ENCODE measurements at places on chromosomes 12 and 14.

DNA sequence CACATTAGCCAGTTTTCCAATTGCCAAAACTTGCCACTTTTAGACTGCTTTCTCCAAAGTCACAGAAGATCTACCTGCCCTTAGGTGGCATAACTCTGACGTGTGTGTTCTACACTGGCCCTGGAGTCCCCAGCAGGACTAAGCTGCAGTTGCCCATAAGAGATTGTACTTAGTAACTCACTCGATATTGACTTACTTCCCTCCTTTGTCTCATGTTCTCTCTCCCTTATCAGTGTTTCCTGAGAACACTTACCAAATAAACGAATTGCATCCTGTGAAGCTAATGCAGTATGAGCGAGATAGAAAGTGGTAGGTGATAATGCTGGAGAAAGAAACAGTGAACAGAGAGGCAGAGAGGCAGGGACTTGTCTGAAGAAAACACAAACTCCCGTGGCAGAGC lies 117.2 kb downstream of the NUAK1 start:
- no peak for DNase-seq

DNA sequence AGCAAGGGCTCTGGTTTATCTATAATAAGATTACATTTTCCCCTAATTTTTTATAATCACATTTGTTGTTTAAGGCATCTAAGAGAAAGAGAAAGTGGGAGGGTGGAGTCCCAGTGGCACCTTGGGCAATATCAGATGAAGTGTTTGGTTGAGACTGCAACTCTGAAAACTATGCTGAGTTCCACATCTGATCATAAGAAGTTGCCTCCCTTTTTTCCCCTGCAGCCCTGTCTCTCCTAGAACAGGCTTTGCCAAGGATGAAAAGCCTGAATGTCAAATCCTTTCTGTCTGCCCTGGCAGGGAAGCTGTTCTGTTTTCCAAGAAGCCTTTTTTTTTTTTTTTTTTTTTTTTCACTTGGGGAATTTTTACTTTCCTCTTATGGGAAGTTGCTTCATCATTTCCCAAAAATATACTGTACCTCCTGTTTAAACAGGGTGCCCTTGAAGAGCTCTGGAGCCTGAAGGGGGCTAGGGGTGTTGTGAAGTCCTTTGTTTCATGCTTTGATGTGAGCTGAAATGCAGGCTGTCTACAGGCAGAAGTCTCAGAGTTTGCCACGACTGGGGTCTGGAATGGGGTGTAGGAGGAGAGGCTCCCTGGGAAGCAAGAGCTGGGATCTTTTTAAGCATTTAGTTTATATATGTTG lies 71.3 kb downstream of the SUSD6 start:
- DNase-seq = no peak

DNA sequence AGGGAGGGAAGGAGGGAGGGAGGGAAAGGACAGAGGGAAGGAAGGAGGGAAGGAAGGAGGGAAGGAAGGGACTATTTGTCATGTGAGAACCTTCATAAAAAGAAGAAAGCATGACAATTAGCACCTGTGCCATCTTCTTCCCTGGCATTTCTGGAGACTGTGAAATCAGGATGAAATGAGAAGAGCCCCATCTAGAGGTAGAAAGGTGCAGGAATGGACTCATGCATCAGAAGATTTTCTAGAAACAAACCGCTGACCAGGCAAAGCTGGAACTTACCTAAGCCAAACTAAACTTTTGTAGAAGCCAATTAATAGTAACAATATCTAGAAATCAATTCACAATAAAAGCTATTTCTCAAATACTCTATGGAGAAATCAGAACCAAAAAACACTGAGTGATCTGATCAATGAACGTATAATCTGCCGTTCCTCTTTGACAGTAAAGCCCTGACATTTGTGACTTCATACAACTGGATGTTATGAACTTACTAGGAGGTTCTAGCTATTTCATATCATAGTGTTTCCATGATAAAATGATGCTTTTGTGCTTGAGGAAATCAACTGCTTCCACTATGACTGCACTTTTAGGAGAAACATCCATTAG lies 24.4 kb upstream of the CRACR2A start:
- DNase-seq = no peak

GRCh38 chr12:19792028-19792427 lies 352.7 kb downstream of the AEBP2 start:
- DNase-seq = no peak

DNA sequence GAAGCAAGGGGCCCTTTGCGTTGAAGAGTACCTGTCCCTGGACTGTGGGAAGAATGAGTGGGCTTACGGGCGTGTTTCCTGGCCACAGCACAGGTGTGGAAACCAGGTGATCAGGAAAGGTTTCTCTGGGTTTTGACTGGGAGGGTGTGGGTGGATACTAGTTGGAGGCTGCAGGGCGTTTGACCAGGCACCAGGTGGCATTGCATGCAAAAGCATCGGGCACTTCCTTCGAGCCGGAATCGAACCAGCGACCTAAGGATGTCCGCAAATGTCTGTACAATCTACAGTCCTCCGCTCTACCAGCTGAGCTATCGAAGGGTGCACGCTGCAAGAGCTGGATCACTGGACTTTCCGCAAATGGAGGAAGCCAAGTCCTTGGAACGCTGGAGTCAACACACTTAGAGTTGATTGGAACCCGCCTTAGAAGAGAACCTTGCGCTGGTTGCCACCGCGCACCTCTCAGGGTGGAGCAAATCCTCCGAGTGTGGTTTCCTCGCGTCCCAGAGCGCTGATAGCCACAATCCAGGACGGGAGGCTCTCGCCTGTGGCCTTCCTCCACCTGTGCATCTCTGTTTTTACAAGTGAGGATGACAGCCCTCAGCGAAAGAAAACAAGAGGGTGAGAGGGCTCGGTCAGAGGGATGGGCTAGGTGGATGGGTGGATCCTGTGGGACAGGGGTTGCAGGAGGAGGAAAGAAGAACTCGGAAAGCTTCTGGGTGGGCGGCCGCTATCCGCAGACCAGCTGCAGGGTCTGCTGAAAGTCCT lies 21.2 kb upstream of the RNASE4 start:
- DNase-seq = peak; percentile 80

- no peak for DNase-seq
These were observed 29.9 kb upstream of the TC2N start for GRCh38 chr14:91897106-91897701.

- DNase-seq = no peak
These were observed 13.4 kb downstream of the BTBD6 start for GRCh38 chr14:105261781-105262180.

DNA sequence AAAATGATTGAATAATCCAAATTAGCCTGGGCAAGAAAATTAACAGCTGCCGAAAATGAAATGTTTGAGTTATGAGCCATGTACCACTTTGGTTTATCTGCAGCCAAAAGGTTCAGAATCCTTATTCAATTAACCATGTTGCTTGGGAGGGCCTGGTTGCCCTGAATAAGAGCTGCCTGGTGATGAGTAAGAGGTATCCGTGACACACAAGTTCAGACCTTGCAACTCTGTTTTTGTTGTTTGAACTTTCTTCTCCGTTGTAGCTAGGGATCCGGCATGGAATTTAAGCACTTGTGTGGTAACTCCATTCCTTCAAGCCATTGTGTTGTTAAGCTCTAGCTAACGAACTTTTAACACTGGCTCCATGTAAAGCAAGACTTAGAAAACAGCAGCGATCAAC lies 35.7 kb downstream of the FOXA1 start:
- no peak for DNase-seq

GRCh38 chr12:1131811-1132224 lies 140.8 kb downstream of the ERC1 start:
- DNase-seq = no peak

GRCh38 chr12:113803759-113804140 lies 162.4 kb downstream of the RBM19 start:
- no peak for DNase-seq

- DNase-seq = peak; percentile 40
These were observed at the start of gene KSR2 for GRCh38 chr12:117968826-117969659. Gene KSR2 (minus strand): TSS chr12:117968990. CDS start chr12:117968255, 735 bp downstream.

DNA sequence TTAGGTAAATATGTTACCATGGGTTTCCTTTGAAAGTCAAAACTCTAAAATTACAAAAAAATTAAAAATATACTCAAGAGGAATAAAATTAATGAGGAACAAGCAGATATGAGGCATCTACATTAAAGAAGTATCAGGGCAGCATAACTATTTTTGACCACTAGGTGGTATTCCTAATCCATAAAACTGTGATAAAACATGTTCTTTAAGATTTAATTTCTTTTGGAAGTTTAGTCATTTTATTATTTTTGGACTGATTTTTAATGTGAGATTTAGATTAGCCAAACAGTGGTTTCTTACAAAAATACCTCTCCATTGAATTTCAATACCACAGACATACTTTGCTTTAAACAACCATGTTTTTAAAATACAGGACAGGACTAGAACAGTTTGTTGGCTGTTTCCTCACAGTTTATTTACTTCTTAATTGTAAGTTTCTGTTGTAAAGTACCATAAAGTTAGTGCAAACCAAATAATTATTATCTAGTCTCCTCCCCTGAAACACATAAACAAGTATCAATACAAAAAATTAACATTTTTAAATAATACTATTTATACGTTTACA lies 49.8 kb downstream of the NTS start:
- no peak for DNase-seq

- no peak for DNase-seq
These were observed 161.2 kb downstream of the DAD1 start for GRCh38 chr14:22427771-22428231.

GRCh38 chr12:117090816-117091711 lies 8.2 kb downstream of the TESC start:
- DNase-seq = no peak

DNA sequence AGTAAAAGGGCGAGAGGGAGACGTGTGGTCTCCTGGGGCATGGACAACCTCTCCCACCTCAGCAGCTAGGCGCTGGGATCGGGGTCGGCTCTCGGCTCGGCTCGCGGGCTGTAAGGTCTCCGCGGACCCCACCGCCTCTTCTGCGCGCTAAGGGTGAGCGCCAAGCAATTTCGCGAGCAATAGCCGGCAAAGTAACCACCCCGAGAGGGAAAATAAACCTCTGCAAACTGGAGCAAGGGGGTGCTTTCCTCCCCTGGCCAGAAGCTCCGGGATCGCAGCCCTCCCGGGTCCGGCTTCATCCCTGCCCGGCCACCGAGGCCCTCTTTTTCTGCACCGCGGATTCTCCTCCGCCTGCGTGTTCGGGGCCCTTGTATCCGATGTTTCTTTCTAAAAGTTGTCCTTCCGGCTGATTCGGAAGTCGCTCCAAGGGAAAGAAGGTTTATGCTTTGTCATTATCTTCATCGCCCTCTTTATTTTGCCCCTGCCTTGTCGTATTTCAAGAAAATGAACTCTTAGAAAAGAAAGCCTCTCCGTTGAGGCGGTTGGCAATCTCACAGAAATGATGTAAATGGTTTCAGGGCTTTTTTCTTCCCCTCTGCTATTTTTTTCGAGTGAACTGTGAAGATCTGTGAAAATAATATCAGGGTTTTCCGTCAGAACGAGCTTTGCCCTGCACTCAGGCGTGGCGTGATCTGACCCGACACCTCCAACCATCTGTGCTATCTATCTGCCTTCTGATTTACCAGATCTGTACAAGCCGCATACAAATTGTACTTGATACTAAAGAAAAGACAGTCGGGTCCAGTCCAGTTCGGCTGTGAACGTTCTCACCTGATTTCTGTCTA lies 1.7 kb upstream of the SIX6 start:
- DNase-seq = no peak

DNA sequence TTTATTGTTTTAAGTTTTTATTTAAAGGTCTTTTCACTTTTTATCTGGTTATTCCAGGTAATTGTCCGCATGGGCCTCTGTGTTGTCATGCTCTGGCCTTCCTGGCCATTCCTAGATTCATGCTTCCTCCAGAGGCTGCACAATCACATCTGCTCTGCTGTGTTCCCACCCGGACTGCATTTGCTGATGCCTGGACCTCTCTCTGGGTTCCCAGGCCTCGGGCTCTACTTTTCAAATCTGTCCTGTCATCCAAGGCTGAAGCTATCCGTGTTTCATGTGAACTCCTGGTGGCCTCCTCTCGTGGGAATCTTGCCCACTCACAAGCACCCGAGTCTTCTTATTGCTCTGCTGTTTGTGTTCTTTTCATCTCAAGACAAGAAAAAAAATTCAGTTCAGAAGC lies 16.1 kb upstream of the VDR start:
- DNase-seq = no peak

- DNase-seq = peak; percentile 24
These were observed 88.2 kb downstream of the TMX1 start for GRCh38 chr14:51328064-51328771.

- no peak for DNase-seq
These were observed 767.3 kb upstream of the TBX3 start for GRCh38 chr12:115451151-115451779.

- no peak for DNase-seq
These were observed 52.2 kb upstream of the CD163 start for GRCh38 chr12:7555752-7556151.

DNA sequence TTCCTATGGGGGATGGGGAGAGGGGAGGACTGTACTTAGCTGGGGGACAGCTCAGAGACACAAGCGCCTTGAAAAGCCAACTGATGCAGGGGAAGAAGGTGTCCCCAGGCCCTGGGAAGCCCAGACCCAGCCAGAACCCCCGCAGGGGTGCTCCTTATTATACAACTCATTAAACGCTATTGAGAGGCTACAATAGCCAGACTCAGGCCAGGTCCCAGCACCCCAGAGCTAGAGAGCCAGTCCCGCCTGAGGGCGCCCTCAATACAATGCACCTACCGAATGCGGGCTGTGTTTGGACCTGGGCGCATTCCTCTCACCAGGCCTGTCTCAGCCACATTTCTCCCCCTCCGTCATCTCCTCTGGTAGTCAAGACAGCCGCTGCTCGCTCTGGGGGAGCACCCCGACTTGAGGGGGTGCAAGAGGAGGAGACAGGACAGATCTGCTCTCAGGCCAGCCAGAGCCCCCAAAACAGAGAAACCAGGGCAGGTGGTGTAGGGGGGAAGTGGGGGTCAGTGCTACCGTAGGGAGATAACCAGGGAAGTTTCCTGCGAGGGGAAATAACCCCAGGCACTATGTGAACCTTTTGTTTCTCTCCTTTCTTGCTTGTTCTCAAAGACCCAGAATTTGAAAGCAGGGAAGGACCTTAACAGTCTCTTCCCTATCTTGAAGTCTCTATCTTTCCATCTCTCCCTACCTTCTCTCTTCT lies 6.1 kb upstream of the ASIC1 start:
- no peak for DNase-seq
